Hematopoietic multipotent progenitor cell treated with erythropoietin and hydrocortisone succinate and interleukin-3 and kit ligand, for 4 days (in vitro differentiated cells): ENCODE measurements at places on chromosomes 7 and 10.

DNA sequence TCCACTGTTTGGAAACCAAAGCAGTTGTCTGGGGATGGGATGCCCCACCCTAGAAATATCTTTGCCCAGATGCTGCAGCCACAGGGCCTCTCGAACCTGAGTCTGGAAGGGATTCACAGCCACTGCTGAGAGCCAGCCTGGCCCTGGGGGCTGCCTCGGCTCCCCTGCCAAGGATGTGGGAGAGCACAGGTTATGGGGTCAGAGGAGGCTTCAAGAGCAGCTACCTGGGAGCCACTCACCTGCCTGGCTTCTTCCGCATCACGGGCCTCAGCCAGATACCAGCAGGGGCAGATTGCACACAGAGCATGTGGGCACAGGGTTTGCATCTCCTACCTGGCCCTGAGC is 5.4 kb upstream of the PWWP2B start:
- DNase-seq, result no peak

GRCh38 chr10:76399226-76399625 is 967.8 kb downstream of the LRMDA start:
- DNase-seq, result no peak

DNA sequence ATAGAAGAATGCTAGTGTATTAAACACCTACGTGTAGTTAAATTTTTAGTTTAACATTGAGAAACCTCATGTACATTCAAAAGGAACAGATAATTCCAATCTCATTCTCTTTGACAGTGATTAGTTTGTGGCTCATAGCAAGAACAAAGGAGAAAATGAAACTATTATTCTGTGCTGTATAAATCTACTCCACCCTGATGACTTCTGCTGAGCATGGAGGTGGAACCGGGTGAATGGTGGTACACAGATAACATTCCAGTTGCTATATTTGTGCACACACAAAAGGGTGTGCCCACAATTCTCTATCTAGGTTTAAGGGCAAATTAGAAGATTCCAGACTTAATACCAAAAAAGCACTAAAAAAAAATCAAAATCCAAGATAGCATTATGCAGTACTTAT is 17.0 kb upstream of the RALA start:
- peak; percentile 80 for DNase-seq

DNA sequence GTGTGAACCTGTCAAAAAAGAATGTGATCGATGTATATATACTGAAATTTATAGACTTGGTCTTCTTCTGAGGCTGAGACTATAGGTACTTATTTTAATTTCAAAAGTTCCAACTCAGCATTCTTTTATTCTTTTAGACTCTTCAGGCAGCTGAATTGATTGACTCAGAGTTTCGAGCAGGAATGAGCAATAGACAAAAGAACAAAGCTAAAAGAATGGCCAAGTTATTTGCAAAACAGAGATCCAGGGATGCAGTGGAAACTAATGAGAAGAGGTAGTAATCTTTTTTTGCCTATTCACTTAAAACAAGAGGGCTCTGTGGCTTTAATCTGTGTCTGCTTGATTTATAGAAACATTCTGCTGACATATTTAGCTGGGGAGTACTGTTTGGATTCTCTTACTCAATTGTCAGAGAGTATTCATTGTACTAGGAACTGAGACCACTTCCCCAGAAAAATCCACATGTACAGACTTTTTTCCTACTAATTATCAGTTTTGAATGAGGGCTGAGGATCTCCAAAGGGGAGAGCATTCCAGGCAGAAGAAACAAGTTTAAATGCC is 30.1 kb downstream of the BTAF1 start:
- no peak for DNase-seq

DNA sequence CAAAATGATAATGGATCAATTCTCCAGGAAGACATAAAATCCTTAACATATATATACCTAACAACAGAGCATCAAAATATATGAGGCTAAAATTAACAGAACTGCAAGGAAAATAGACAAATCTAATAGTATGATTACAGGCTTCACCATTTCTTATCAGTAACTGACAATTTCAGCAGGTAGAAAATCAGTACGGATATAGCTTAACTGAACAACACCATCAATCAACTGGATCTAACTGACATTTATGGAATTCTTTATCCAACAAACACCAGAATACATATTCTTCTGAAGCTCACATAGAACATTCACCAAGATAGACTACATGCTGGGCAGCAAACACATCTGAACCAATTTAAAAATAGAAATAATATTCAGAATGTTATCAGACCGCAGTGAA is 121.1 kb upstream of the CDC14C start:
- DNase-seq, result no peak

- DNase-seq, result no peak
Measured at GRCh38 chr10:3323865-3324498, 151.4 kb upstream of the PITRM1 start.

DNA sequence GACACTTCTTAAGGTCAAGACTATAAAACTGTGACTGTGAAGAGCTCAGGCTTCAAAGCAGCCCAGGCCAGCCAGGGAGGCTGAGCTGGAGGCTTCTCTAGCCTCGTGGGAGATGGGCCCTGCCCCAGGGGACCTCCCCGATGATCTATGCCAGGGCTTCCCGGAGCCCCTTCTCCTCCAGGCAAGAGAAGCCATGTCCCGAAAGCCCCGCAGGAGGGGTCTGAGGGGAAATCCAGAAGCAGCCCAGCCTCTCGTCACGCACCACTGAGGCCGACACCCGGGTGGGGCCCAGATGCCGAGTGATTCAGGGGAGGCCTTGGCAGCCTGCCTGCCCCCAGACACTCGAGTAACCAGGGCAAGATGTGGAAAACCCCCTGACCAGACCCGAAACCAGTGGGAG is 63.7 kb downstream of the PROSER2 start:
- peak; percentile 61 for DNase-seq

GRCh38 chr10:99389729-99390480 is 40.5 kb downstream of the GOT1 start:
- DNase-seq, result no peak

DNA sequence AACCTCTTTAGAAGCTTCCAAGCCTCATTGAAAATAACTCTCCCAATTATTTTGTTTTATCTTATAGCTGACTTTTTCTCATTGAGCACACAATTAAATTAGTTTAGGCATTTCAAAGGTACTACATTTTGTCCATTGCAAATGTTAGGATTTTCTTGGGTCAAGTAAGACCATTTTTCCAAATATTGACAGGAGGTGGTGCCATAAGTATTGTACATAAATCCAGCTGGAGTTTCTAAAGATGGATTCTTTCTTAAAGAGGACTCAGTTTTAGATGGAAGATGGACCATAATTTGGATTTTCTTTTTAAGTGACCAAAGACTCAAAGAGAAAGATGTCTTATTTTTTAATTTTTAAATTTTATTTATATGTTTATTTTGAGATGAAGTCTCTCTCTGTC is 12.3 kb upstream of the OPN4 start:
- DNase-seq, result no peak

DNA sequence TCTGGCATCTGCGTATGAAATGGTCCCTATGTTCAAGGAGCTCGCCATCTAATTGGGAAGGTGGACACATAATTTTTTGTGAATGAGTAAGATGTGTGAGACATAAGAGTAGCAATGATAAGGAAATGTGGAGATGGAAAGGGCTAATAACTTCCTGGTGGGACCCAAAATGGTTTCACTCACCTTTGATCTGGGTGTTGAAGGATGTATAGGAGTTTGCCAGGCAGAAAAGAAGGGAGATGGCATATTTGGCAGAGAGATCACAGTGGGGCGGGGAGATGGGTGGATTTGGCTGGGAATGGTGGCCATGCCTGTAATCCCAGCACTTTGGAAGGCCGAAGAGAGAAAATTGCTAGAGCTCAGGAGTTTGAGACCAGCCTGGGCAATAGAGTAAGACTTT is 4.5 kb downstream of the POP7 start:
- no peak for DNase-seq

GRCh38 chr7:43039346-43039745 is 73.1 kb upstream of the HECW1 start:
- DNase-seq, result no peak

DNA sequence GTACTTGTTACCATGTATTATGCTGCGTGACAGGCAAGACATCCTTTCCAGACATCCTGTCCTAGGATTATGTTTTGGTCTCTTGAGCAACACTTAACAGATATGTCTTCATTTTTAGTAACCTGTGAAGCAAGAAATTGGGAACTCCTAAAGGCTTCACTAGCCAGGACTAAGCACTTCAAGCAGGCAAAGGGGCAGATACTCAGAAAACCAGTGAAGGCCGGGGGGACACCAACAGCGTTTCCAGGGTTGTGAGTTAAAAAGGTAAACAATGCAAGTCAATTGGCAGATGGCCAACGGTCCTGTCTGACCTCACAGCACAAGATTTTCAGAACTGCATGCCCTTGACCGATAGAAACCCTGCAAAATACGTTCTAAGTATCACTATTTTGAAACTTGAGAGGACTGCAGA is 77.6 kb upstream of the SFMBT2 start:
- DNase-seq, result no peak
